Mesenchymal stem cell (in vitro differentiated cells and primary cell): ENCODE measurements at places on chromosomes 6 and 20.

GRCh38 chr6:68653074-68653705 is 18.1 kb downstream of the ADGRB3 start:
- DNase-seq, result no peak

GRCh38 chr6:125866433-125866832 is 75.7 kb downstream of the NCOA7 start:
- no peak for DNase-seq

GRCh38 chr6:135941275-135942025 is 89.9 kb downstream of the PDE7B start:
- DNase-seq, result peak; percentile 30

- peak; percentile 53 for DNase-seq
Observed at GRCh38 chr6:121925024-121925423, 474.4 kb upstream of the HSF2 start.

DNA sequence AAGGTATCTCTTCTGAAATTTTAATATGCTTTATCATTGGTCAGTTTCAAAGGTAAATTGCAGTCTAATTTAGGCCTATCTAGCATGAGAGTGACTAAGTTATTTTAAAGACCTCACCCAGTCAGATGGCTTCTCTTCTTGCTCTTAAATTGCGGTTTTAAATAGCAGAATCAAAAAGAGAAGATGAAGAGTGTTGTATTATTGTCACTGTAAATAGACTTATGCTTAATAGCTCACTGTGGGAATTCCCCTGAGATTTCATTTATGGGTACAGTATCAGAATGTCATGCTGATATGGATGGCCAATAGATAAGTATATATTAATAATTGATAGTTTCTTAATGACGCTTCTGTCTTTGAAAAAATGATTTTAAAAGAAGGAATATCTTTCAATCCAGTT is 35.7 kb downstream of the AIG1 start:
- DNase-seq, result no peak

- DNase-seq, result no peak
Observed at GRCh38 chr6:45741437-45742171, 274.1 kb downstream of the CLIC5 start.

DNA sequence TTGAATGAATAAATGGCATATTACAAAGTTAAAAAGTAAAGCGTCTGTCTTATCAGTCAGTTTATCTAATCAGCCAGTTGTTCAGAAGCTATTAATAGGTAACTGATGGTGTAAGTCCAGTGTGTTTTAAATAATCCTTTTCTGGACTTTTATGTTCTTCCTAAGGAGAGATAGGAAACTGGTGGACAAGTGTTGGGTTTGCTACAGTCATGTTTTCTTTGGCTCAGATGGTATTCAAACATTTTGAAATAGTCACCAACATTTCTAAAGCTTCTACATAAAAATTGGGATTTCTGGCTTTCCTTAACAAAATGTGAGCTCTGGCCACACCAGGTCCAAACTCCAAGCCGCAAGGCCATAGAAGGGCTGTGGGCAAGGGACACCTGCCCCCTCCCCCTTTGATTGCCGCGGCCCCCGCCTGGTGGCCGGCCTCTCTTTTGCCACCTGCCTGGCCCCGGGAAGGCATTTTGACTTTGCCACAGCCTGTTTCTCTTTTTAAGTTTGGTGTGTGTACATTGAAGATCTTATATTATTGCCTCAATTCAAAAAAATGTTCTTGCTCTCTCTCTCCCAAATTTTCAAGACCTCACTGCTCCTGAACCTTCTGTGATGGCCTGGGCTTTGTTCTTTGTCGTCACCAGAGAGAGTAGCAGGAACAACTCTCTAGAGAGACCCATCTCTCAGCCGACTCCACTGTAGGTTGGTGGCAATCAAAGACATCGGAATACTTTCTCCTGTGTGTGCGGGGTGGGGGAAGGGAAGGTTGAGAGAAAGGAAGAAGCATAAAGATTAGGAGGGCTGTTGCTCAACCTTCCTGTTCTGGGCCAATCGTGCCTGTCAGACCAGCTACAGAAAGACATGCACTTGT is 84.0 kb upstream of the ZNF217 start:
- DNase-seq, result peak; percentile 58

DNA sequence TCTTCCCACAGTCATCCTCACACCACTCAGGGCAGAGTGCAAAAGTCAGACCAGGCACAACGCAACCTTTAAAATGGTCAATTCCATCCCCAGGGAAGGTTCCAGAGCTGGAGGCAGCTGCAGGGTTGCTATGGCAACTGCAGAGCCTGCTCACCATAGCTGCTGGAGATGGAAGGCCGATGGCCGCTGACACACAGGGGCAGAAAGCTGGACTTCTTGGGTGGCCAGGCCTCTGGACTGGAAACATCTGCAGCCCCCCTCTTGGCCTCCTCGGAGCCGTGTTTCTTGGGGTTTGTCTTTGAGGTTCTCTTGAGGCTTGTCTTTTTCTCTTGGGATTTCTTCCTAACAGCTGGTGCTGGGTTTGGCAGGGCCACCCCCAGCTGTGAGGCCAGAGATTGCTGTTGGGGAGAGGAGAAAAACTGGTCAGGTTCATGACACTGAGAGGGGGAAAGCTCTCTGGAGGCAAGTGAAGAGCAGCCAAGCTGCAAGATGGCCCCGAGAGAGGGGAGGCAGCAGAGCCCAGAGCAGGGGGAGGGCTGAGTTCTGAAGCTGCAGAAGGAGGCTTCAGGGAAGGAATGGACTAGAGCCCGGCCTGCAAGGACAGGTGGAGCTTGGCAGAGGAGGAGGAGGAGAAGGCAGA is 10.2 kb downstream of the BNIP5 start:
- no peak for DNase-seq

- peak; percentile 52 for DNase-seq
Observed at GRCh38 chr6:104623052-104623690, 236.5 kb downstream of the HACE1 start.

- DNase-seq, result no peak
Observed at GRCh38 chr6:39104528-39104927, 10.5 kb downstream of the SAYSD1 start.

DNA sequence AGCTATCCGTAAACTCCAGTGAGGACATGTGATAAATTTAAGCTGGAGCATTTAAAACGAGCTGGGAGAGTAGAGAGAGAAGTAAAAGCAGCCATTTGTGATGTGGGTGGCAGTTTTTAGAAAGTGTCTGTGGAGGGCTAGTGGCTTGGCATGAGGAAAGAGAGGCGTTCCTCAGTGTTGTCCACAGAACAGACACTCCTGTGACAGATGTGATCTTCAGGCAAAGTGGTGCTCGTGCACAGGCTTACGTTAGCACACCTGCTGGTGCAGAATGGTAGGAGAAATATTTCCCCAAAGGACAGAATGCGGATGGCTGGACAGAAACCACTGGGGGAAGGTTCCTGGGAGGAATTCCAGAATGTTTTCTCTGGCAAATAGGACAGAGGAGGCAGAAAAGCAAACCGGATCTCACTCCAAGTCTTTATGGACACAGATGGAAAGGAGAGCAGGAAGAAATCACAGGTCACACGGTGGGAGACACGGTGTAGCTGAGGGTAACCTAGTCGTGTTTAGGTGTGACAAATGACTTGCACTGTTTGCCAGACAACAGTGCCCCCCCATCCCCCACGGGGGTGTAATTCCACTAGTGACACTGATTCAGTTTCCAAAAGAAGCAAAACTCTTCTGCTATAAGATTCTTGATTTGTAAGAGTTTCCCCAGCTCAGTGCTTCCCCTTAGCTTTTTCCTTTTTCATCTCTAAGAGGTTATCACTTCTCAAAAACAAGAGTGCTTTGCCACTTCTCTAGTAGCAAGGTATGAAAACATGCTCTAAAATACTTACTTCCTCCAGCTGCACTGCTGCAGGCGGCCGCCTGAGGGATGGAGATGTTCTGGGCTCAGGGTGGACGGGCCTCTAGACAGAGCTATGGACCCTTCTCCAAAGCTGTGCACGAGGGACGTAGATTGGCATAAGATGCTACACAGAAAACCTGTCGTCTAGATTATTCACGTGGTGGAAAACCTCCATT is 293.2 kb downstream of the QKI start:
- no peak for DNase-seq

GRCh38 chr6:87078983-87079616 is 15.8 kb downstream of the CGA start:
- peak; percentile 69 for DNase-seq

GRCh38 chr6:3333263-3333662 is 74.5 kb downstream of the PSMG4 start:
- DNase-seq, result no peak
